ENCODE measurements at places on chromosomes 12 and 14. TPM values are rescaled to one million over a fixed set of nuclear protein-coding genes. Genes with fewer than 3 reads are reported as not detected.

GRCh38 chr12:68784015-68784414 is 24.0 kb upstream of the MDM2 start:
- DNase-seq: no peak

DNA sequence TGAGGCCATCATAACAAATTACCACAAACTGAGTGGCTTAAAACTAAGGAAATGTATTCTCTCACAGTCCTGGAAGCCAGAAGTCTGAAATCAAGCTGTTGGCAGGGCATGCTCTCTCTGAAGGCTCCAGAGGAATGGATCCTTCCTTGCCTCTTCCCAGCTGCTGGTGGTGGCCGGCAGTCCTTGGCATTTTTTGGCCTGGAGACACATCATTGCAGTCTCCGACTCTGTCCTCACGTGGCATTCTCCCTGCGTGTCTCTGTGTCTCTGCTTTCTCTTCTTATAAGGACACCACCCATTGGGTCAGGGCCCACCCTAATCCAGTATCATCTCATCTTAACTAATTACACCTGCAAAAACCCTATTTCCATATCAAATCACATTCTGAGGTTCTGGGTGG is 206.1 kb downstream of the SLC41A2 start:
- DNase-seq: no peak

DNA sequence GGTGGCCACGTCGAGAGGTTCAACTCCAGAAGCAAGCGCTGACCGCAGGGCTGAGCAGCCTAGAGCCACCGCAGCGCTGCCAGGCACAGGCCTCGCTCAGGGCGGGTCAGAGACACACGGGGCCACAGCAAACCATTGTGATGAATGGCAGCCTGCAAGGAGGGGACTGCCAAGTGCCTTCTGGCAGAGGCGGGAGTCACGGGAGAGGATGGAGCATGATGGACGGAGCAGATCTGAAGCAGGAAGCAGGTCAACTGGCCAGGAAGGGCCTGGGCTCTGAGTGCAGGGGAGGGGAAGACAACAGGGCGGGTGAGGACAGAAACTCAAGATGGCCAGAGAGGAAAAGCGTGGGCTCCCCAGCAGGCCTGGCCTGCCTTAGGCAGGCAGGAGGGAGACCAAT is 49.8 kb downstream of the CDC42BPB start:
- DNase-seq: no peak

GRCh38 chr14:103718572-103718971 is 3.0 kb downstream of the ZFYVE21 start:
- no peak for DNase-seq

- no peak for DNase-seq
These were observed 125.6 kb upstream of the RPH3A start for GRCh38 chr12:112665958-112666357.

- DNase-seq: peak; percentile 33
These were observed 448 bp downstream of the TSPAN9 start for GRCh38 chr12:3077572-3078081.

- DNase-seq: no peak
These were observed 64.2 kb upstream of the BCAT1 start for GRCh38 chr12:25013061-25013460.

DNA sequence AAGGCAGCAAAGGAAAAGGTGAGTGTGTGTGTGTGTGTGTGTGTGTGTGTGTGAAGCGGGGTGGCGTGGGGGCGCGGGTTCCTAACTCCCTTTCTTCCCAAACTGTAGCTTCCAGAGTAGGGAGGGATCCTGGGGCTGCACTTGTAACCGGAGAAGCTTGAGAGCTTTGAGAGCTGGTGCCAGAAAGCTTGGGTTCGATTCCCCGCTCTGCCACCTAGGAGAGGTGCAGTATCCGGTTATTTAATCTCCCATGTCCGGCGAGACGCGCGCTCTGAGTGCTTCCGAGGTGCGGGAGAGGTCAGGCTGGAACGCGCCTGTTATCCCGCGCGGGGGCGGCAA is 7.2 kb upstream of the RACGAP1 start:
- DNase-seq: no peak

DNA sequence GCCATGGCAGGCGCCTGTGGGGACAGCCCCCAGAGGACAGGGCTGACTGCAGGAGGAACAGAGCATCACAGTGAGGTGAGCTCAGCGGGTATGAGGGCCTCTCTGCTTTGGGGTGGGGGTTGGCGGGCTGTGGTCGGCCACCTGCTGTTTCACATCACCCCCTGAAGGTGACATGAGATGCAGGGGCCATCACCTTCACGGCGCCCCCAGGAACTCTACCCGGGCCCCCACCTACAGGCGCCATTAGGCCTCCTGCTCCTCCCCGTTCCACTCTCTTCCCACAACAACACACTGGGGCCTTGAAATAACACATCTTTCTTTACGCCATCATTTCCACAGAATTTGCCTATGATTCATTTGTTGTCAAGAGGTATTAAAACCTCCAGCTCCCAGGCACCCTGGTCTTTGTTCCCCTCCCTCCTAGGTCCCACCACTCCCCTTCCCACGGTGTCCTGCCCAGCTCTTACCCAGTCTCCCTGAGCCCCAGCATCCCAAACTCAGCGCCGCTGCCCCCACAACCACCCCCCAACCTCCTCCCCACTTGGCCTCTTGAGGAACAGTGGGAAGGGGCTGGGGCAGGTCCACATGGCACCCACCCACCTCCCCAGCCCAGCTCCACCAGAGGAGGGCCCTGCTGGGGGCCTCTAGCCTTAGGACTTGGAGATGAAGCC is 12.7 kb upstream of the HDAC7 start:
- peak; percentile 61 for DNase-seq

DNA sequence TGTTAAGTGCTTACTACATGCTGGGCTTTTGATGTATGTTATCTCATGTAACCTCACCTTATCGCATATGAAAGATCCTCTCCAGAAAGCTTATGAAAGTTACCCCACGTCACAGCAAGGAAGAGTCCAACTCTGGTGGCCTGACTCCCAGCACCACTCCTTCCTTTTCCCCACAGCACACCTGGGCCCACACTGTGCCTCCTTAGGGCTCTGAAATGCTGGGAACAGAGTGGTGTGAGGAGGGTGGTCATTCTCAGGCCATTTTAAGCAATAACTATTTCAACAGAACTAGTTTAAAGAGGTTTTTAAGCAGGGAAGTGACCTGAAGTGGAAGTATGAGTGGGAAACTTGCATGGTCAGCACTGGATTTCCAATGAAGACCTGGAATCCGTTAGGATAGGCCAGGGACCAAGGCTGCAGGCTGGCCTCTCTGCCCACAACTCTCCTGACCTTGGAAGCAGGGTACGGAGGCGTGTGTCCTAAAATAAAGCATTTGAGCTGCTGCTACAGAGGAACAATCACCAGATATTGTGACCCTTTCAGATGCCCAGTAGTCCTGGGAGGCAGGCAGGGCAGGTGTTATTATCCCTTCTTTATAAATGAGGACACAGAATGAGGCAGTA is 67.2 kb upstream of the TMEM263 start:
- no peak for DNase-seq

DNA sequence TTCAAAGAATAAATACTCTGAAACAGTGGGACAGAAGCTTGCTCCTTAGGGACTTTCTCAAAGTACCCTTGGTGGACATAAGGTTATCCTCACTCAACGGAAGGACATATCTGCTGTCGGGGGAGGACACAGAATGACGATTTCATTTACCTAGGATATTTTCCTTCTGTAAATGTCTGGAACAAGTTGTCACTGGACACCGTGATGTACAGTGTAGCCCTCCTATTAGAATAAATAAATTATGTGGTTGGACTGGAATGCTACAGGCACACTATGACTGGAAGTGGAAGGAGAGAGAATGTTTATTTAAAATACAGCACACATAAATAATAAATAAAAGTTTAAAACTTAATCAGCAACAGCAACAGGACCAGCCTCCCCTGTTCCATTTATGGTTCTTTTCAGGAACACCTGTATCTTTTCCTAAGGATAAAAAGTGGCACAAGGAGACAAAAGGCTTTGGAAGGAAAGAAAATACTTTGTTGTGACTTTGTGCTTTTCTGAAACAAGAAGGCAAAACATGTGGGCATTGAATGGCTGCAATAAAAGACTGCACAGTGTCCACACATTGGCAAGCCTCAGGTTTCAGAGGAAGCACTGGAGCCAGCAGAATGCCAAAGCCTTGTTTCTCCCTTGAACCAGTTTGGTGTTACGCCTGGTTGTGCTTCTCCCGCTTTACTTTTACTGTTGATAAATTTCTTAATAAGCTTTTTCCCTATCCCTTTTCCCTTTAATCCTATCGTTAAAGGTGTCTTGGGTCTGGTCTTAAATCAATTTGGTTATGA is 36.8 kb downstream of the FGD4 start:
- no peak for DNase-seq

- no peak for DNase-seq
These were observed at the start of gene KCNK10 for GRCh38 chr14:88323086-88323522. Gene KCNK10, minus strand, starts transcription at chr14:88323269. Its CDS starts 471 bp downstream, at chr14:88322798.

- no peak for DNase-seq
These were observed 62.5 kb downstream of the SEC23A start for GRCh38 chr14:39040529-39040928.

GRCh38 chr12:92464911-92465310 is 237.9 kb upstream of the PLEKHG7 start:
- DNase-seq: no peak

- DNase-seq: no peak
These were observed 5.1 kb downstream of the EFS start for GRCh38 chr14:23359722-23360447.

GRCh38 chr14:94523265-94523664 is 14.0 kb upstream of the SERPINA12 start:
- no peak for DNase-seq

GRCh38 chr12:2332236-2332635 is 279.4 kb downstream of the CACNA1C start:
- DNase-seq: no peak

GRCh38 chr14:94104731-94105130 is 5.8 kb upstream of the IFI27 start:
- no peak for DNase-seq

- DNase-seq: no peak
These were observed 17.7 kb upstream of the LRP1-AS start for GRCh38 chr12:57164966-57165625.

- peak; percentile 68 for DNase-seq
These were observed 78.7 kb downstream of the PPM1A start for GRCh38 chr14:60327447-60328331.

- no peak for DNase-seq
These were observed 578.9 kb upstream of the ATP2B1 start for GRCh38 chr12:90287585-90287984.

GRCh38 chr14:104171895-104172294 is 33.5 kb downstream of the KIF26A start:
- DNase-seq: no peak

GRCh38 chr14:69363964-69364363 is 34.1 kb downstream of the ERH start:
- no peak for DNase-seq

DNA sequence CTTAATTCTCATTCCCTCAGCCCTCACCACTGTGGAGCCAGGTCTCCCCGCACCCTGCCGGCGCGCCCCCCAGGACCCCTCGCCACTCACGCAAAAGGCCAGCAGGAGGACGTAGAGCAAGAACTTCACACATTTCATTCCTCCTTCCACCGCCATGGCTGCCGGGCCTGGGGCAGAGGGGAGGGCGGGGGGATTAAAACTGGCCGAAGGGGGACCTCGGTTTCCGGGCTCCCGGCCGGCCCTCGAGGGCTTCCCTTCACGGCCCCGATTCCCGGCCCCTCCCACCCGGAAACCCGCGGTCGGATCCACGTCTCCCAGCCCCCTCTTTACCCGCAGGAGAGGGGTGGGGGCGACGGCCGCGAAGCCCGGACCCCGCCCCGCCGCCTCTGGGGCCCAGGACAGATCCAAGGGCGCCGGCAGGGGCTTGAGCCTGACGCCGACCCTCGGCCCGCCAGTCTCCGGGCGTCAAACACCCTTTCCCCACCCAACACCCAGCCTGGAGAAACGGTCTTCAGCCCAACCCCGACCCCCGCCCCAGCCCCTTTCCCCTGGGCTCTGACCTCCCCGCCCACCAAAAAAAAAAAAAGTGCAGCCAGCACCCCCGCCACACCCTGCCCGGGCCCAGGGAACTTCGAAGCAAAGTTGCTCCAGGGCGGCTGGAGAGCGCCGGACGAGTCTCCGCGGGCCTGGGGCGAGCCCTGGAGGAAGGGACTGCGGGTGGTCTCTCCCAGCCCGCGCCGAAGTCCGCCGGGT is 447 bp downstream of the CD63 start:
- no peak for DNase-seq

- DNase-seq: peak; percentile 38
These were observed 38.9 kb downstream of the NIN start for GRCh38 chr14:50792051-50792477.

- no peak for DNase-seq
These were observed 144.5 kb upstream of the DCN start for GRCh38 chr12:91327131-91327530.

DNA sequence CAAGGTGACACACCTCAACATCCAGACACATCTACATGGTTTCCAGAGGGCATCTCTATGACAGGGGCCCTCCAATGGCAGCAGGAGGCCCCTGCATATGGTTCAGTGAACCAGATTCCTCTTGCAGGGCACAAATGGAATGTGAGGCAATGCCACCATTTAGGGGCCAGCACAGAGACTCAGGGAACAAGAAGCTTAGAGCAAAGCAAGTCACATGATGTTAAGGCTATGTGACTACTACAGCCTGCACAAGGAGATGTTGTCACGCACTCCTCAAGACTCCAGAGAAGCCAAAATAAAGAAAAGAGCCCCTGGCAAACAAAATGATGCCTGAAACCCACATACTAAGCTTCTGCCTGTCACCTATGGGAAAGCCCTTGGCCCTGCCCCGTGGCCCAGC is 95.2 kb downstream of the RBM19 start:
- no peak for DNase-seq

Gene TOMM20L
- not detected for total RNA-seq

Gene TSPAN9
- 0.42 TPM for total RNA-seq

Gene AMN
- total RNA-seq: 2.5 TPM

Gene RAPGEF3
- total RNA-seq: 1.1 TPM

Gene ADAMTS20
- total RNA-seq: not detected

Gene LYZ
- 22.2 TPM for total RNA-seq

Gene USP44
- 25.8 TPM for total RNA-seq

Gene MYO1H
- total RNA-seq: not detected

Gene PIWIL1
- total RNA-seq: not detected

Gene HELB
- total RNA-seq: 36.0 TPM

Gene IGF1
- 1.6 TPM for total RNA-seq

Gene PLEK2
- total RNA-seq: 0.85 TPM

Gene SLC4A8
- 6.1 TPM for total RNA-seq

Gene LPAR5
- 19.4 TPM for total RNA-seq

Gene BCAT1
- 15.8 TPM for total RNA-seq

Gene PLA2G1B
- total RNA-seq: not detected

All from activated naive CD8-positive, alpha-beta T cell treated with anti-CD3 and anti-CD28 coated beads, Interleukin-2, amount 10 ng/mL, durations not matched to agents 7 days and 5 days (primary cell).